ENCODE measurements at places on chromosomes 7 and 10.

DNA sequence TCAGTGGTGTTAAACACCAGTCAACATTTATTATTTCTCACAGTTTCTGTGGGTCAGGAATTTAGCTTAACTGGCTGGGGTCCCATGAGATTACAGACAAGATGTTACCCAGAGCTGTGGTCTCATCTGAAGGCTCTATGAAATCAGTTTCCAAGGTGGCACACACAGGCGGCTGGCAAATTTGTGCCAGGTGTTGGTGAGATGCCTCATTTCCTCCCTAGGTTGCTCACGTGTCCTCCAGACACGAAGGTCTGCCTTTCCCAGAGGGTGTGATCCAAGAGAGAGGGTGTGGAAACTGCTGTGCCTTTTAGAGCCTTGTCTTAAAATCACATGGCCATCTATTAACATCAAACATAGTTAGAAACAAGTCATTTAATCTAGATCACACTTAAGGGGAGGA, 209.0 kb downstream of the JCAD start:
- no peak for DNase-seq

- DNase-seq, result no peak
These were observed 107.5 kb downstream of the MKI67 start for GRCh38 chr10:128018691-128019090.

DNA sequence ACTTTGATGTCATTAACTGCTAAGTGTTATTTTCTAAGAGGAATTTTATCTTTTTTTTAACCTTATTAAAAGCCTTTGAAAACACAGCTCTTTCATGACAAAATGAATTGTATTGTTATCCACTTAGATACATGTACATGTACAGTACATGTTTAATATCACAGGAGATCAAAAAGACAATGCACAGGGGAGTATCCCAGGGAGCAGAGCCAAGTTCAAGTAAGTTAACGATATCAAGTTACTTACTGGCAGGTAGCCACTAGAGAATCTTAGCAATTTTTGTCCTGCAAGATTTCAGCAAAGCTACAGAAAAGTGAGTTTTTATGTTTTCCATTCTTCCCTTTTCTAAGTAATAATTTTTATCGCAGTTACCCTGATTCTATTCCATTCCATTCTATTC, 33.9 kb upstream of the ARL4A start:
- no peak for DNase-seq

- DNase-seq, result peak; percentile 42
These were observed 176.4 kb upstream of the HPS1 start for GRCh38 chr10:98623176-98623575.

- DNase-seq, result no peak
These were observed 53.6 kb upstream of the ELN start for GRCh38 chr7:73974101-73974947.

DNA sequence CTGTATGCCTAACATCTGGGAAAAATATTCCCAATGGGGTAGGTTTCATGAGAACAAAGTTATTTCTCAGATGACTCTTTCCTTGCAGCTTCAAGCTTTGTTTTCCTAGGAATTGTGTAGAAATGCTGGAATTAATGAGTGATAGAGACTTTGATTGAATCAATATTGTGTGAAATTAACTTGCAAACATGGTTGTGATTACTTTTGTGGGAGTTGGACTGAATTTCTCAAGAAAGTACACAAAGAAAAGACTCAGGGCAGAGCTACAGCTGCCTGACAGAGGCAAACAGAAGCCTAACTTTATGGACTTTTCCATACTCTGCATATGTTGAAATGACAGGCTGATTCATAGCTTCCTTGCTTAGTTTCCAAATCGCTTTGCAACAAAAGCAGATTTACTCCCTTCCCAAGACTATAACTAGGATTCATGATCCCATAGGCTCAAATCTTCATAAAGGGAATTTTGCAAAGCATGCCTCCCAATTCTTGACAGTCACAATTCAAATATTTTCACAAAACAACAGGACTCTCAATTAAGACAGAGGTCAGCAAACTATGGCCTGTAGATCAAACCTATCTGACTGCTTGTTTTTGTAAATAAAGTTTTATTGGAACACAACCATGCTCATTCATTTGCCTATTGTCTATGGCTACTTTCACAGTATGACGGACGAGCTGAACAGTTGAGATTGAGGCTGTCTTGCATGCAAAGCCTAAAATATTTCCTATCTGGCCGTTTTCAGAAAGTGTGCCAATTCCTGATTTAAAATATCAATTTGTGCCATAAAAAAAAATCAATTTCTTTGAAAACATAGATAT, 27.6 kb downstream of the NRP1 start:
- DNase-seq, result no peak

- DNase-seq, result no peak
These were observed 3.8 kb upstream of the CAV2 start for GRCh38 chr7:116495736-116496135.

GRCh38 chr10:131786756-131787605, 113.8 kb upstream of the PPP2R2D start:
- DNase-seq, result peak; percentile 54

GRCh38 chr10:46016190-46016589, 14.2 kb downstream of the NCOA4 start:
- no peak for DNase-seq

- DNase-seq, result no peak
These were observed 11.2 kb upstream of the ZNF485 start for GRCh38 chr10:43594944-43595589.

DNA sequence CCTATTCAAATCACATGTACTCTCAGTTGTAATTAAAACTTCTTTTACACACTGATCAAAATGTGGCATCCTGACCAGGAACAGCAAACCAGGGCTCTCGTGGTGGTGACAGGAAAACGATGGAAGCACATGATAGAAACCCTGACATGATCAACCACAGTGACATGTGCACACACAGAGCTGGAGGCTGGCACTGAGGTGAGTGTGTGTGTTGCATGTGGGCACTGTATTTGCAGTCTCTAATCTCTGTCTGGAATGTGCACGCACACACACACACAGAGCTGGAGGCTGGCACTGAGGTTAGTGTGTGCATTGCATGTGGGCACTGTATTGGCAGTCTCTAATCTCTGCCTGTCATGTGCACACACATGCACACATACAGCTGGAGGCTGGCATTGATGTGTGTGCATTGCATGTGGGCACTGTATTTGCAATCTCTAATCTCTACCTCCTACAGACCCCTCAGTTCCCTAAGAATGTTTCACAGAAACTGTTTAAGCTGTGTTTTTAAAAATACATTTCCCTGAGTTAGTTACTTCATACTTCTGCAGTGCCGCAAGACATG, 406.9 kb downstream of the SFMBT2 start:
- DNase-seq, result no peak

DNA sequence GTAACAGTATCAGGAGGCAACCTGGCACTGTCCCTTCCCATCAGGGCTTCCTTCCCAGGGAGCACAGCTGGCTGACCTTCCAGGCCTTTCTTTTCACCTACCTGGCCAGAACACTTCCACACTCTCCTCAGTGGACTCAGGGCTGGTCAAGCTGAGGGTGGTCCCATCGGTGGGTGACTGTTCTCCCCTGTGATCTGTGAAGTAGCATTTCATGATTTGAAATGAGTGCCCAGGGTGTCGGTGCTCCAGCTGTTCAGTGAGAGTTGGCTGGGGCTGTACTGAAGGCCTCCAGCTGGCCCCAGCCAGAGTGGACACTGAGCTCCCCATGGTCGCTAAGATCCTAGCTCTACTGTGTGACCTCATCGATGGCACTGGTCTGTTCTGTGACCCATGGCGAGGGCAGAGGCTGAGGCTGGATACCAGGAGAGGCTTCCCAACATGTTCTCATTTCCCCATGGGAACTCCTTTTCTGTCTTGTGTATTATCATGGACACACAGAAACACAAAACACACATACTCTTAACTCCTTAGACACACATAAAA, at the start of gene FAM170B:
Gene FAM170B (minus strand): TSS at position 316 of the 543 bp plus-strand sequence. CDS start 103 bp downstream, at position 213.
- no peak for DNase-seq

- DNase-seq, result peak; percentile 45
These were observed 391.1 kb downstream of the RPS24 start for GRCh38 chr10:78424723-78425122.

- DNase-seq, result no peak
These were observed 4.0 kb upstream of the GPAM start for GRCh38 chr10:112187527-112187926.

- peak; percentile 80 for DNase-seq
These were observed 175.1 kb downstream of the SRPK2 start for GRCh38 chr7:105213611-105214010.

DNA sequence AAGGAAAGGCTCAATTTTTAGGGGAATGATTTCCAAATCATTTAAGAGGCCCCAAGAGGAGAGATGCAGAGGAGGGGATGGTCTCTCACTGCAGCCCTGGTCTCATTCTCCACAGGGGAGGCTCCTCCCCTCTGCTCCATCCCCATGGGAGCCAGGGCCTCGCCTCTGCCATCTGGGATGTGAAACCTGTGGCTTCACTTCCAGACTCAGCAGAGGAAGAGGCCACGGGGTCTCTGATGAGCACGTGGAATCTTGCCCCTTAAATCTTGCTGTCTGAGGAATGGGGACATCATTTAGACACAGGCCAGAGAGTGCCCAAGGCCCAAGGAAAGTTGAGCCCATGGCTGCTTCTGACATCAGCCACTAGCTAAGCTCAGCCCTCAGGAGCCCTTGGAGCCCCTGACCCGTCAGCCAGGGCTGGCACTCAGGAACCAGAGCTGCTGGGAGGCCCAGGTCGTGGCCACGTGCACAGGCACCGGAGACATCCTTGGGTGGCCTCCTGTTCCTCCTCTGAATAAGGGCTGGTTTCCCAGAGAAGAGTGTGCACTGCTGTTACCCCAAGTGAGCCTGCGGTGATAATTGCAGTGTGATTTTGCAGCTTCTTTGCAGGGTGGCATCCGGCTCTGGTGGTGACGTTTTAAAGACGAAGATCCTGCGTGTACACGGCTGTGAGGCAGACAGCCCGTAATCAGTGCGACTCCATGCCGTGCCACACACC, 50.5 kb downstream of the VIPR2 start:
- DNase-seq, result no peak

DNA sequence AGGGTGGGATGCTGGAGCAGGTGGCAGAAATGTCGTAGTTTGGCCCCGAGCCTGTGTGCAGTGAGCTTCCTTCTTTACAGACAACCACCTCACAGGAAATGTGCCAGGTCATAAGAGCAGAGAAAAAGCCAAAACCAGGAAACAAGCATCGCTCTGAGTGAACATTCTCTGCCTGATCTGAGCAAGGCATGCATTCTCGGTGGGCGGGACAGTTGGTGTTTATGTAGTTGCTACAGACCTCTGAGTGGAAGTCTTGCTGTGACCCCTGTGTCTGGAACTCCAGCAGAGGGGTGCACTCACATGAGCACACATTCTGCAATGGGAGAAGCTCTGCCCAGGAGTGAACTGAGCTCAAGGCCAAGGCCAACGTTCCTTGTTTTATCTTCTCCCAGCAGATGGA, 230.1 kb downstream of the TCERG1L start:
- no peak for DNase-seq

DNA sequence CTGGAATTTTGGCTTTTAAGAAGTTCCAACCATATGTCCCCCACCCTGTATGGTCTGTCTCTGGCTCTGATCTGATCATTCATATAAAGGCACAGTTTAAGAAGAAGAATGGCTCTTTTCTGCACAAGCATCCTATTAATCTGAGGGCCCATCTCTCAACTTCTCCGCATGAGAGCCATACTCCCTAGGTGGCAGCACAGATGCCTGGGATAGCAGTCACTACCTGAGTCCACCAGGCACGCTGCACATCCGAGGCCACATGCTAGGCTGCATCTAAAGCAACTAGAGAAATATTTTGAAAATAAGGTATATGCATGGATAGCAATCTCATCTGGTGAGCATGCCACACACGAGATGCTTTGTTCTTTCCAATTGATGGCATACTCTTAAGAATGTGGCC, 565.5 kb downstream of the PARD3 start:
- DNase-seq, result no peak

GRCh38 chr10:9211228-9211627, 1156.7 kb downstream of the GATA3 start:
- DNase-seq, result no peak

- no peak for DNase-seq
These were observed 44.0 kb upstream of the ITGB1 start for GRCh38 chr10:33001908-33002492.

GRCh38 chr7:88307823-88308222, 1.1 kb upstream of the STEAP4 start:
- no peak for DNase-seq

- no peak for DNase-seq
These were observed 47.3 kb downstream of the TFPI2 start for GRCh38 chr7:93843260-93843659.

GRCh38 chr10:105681051-105681450, 1040.0 kb downstream of the SORCS3 start:
- peak; percentile 37 for DNase-seq

- no peak for DNase-seq
These were observed 63.6 kb upstream of the RAB18 start for GRCh38 chr10:27440478-27440877.

GRCh38 chr7:42137941-42138340, 99.1 kb downstream of the GLI3 start:
- DNase-seq, result no peak

GRCh38 chr10:60848126-60848525, 69.8 kb downstream of the CDK1 start:
- DNase-seq, result no peak

DNA sequence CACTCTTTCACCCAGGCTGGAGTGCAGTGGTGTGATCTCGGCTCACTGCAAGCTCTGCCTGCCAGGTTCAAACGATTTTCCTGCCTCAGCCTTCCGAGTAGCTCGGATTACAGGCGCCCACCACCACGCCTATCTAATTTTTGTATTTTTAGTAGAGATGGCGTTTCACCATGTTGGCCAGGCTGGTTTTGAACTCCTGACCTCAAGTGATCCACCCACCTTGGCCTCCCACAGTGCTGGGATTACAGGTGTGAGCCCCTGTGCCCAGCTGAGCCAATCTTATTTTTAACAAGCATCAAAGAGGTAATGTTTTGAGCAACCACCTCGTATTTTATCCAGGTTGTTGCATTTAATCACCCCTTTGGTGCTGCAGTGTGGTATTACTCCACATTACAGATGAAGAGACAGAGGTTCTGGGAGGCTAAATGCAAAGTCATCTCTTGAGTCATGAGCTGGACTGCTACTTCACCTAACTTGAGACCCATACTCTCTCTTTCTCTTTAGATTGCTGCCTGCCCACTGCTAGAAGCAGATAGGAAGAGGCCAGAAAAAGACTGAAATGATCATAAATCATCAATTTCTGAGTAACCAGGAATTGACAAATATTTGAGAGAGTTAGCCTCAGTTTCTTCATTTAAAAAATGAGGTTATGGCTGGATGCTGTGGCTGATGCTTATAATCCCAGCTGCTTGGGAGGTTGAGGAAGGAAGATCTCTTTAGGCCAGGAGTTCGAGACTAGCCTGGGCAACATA, 116.2 kb downstream of the CAMK1D start:
- DNase-seq, result no peak

- no peak for DNase-seq
These were observed 51.1 kb downstream of the EEPD1 start for GRCh38 chr7:36204044-36204663.
